ENCODE measurements at places on chromosomes 2 and 18.
A peak's percentile ranks its signal among the peaks of the same experiment; 100 is the strongest.

GRCh38 chr2:73931531-73932500 lies 5.1 kb downstream of the DGUOK start:
- DNase-seq: peak; percentile 53

- no peak for DNase-seq
Measured at GRCh38 chr2:168029071-168029470, 218.3 kb downstream of the STK39 start.

GRCh38 chr2:4110273-4110672 lies 406.9 kb downstream of the DCDC2C start:
- DNase-seq: no peak

- DNase-seq: no peak
Measured at GRCh38 chr2:58106896-58107295, 60.3 kb downstream of the VRK2 start.

GRCh38 chr18:68494802-68495581 lies 219.9 kb downstream of the TMX3 start:
- DNase-seq: no peak

DNA sequence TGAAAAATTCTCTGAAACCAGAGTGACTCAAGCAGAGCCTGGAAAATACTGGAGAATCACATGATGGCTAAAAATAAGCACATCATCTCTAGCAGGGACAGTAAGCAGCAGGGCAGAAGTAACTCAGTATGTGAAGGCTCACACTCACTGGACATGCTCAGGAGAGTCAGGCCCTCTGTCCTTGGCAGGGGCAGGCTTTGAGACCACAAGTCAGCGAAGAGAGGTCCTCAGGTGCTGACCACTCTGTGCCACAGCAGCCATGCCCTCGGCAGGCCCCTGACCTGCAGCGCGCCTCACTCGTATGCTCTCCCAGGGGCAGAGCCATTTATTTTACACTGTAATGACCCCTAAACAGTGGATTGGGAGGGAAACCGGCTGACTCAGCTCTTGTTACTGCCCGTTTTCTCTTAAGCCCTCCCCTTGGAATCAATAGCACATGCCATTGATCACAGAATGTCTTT lies 76.8 kb downstream of the MAPRE2 start:
- peak; percentile 16 for DNase-seq

GRCh38 chr2:160471950-160472349 lies 21.7 kb downstream of the RBMS1 start:
- no peak for DNase-seq

DNA sequence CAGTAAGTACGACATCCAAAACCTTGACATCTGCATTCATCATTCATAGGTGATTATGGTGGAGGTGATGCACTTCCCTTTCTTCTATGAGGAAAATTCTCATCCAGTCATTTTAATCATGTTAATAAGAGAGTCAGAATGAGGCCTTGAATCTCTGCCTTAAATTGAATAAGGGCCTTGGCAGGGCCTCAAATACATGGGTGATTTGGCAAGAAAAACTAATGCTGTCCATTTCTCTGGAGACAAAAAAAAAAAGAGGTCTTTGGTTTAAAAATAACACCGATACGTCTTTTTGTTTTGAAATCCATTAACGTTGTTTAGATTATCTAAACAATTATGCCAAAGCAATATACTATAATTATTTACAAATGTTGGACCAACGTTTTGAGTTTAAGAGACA lies 8.1 kb downstream of the COLEC12 start:
- DNase-seq: no peak

GRCh38 chr18:14086458-14087231 lies 45.6 kb downstream of the ZNF519 start:
- peak; percentile 41 for DNase-seq

DNA sequence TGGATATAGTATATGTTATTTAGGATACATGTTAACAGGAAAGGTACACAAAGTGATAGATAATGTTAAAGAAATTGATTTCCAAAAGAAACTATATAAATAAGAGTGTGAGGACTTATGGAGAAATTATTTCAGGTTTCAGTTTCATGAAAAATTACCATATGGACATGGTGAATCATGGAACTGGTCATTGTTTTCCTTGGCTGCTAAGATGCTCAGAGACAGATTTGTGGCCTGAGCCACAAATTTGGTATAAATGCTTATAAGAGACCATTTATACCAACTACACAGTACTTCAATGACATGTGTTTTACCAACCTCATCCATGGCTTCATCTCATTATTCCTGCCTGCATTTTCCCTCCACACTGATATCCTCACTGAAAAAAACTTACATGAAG lies 188.1 kb downstream of the FMNL2 start:
- DNase-seq: no peak

- no peak for DNase-seq
Measured at GRCh38 chr2:99900556-99900955, 241.8 kb downstream of the AFF3 start.
